Adipose tissue (tissue), 3 donors: ENCODE measurements at places on chromosomes 11 and 22. TPM values are rescaled to one million over a fixed set of nuclear protein-coding genes. Genes with fewer than 3 reads are reported as not detected.

Gene OR8K3
- polyA plus RNA-seq, result not detected

Gene KCNJ4
- polyA plus RNA-seq, result not detected

Gene KRTAP5-2
- not detected for polyA plus RNA-seq

Gene CYP2D6
- 0.85 TPM for polyA plus RNA-seq

Gene FLRT1
- polyA plus RNA-seq, result 0.14 TPM

Gene OR2AG2
- polyA plus RNA-seq, result not detected

Gene CHRNA10
- polyA plus RNA-seq, result 0.33 TPM
